Dermis blood vessel endothelial cell (primary cell): ENCODE measurements at places on chromosomes 1 and 21. TPM values are rescaled to one million over a fixed set of nuclear protein-coding genes. Genes with fewer than 3 reads are reported as not detected.

FCRL4 gene
- total RNA-seq = not detected in 2 replicates

GBP5 gene
- total RNA-seq = 0.09 and 0.17 TPM in 2 replicates

LCE1B gene
- total RNA-seq = not detected in 2 replicates

FAM167B gene
- total RNA-seq = 2.4 and 30.8 TPM in 2 replicates

PDZK1 gene
- 0.33 and 0.34 TPM in 2 replicates for total RNA-seq

ST3GAL3 gene
- total RNA-seq = 9.0 and 14.6 TPM in 2 replicates
